ENCODE measurements at places on chromosomes 1 and 21.

GRCh38 chr1:8649027-8649426, 168.4 kb downstream of the RERE start:
- DNase-seq = peak; percentile 68

DNA sequence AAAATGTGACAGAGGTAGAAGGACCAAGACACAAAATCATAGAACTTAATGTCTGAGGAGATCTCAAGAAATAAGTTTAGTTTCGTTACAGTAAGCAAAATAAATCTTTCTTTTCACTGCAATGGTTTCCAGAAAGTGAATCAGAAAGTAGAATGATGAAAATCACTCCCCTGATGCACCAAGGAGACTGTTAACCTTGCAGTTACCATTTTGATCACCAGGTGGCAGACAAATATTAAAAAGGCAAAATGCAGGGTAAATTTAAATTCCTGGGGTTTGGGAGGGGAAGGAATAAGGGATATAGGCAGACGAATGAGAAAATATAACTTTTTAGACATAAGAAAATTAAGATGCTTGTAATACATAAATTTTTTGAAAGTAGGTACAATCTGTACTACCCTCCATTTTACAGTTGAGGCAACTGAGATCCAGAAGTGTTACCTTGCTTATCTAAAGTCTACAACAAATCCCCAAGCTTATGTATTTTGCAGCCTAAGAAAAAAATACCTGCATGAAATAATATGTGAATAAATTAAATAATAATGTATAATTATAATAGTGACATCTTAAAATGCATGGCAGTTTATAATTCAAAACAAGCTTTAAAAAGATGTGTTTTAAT, 253.2 kb downstream of the CRB1 start:
- DNase-seq = peak; percentile 38

DNA sequence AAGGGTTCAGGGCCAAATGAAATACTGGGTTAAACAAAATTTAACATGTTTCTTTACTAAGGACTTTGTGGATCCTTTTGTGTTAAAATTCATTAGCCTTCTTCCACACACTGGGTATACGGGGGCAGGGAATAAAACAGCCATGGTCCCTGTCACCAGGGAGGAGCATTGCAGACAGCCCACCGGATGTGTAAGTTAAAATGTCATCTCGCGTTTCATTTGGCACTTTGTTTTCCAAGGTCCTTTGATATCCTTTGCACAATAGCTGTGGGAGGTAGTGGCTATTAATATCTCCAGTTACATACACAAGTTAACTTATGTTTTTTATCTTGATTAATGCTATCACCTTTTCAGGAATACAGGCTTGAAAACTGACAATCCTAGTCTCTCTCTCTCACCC, 172.7 kb downstream of the BARHL2 start:
- DNase-seq = no peak

- DNase-seq = no peak
These were observed 285.0 kb downstream of the SIPA1L2 start for GRCh38 chr1:232344791-232345399.

- no peak for DNase-seq
These were observed 19.3 kb upstream of the FOXO6 start for GRCh38 chr1:41341772-41342562.

GRCh38 chr1:61012341-61012761, 70.0 kb upstream of the NFIA start:
- no peak for DNase-seq

GRCh38 chr1:213659580-213660547, 327.9 kb upstream of the PROX1 start:
- no peak for DNase-seq

DNA sequence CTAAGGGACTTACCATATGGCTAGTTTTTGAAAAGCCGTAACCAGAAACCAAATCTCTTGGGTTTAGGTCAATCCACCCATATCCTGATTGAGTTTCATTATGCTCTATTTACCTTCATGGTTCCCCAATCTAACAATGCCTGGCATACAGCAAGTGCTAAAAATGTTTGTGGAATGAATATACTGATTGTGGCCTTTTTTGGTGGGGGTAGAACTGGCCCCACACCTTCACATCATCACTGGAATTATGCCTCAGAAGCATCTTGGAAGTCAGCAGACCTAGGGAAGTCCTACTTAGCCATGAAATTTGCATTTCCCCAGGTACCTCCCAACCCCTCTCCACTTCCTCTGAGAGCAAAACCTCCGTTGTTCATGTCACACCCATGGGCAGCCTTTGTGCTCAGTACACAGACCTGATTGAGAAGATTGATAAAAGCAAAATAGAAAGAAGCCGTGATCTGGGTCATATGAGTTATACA, 17.8 kb upstream of the SLAMF1 start:
- peak; percentile 50 for DNase-seq

GRCh38 chr1:42037161-42037560, 116.0 kb upstream of the GUCA2B start:
- DNase-seq = no peak

DNA sequence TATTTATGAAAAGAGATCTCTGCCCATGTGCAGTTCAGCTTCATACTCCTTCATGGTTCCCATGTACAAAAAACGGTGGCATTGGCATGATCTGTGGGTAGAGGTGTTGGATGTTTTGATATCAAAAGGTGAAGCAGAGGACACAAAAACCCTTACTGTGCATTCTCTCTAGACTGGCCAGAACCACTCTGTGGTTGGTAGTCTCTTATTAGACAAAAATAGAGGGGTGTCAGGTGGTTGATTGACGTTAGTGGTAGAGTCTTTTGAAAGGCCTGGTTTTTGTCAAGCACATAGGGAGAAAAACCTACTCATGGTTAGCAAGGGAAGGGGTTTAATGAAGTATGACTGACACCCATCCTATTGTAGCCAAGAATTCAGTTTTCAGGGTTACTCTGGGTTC, 400.0 kb upstream of the TMPRSS15 start:
- DNase-seq = no peak

GRCh38 chr1:196207612-196208217, 400.5 kb downstream of the KCNT2 start:
- no peak for DNase-seq

GRCh38 chr1:91555821-91556531, 55.3 kb downstream of the CDC7 start:
- peak; percentile 34 for DNase-seq

GRCh38 chr1:176736015-176736414, 273.0 kb downstream of the PAPPA2 start:
- DNase-seq = no peak

- DNase-seq = peak; percentile 30
These were observed 1.9 kb upstream of the DYRK1A start for GRCh38 chr21:37364722-37365121.

- DNase-seq = no peak
These were observed 4.4 kb downstream of the HFM1 start for GRCh38 chr1:91400133-91400725.

GRCh38 chr1:244369256-244370057, 82.3 kb downstream of the ADSS2 start:
- DNase-seq = no peak

GRCh38 chr21:38380481-38381137, 117.7 kb downstream of the ERG start:
- DNase-seq = no peak

DNA sequence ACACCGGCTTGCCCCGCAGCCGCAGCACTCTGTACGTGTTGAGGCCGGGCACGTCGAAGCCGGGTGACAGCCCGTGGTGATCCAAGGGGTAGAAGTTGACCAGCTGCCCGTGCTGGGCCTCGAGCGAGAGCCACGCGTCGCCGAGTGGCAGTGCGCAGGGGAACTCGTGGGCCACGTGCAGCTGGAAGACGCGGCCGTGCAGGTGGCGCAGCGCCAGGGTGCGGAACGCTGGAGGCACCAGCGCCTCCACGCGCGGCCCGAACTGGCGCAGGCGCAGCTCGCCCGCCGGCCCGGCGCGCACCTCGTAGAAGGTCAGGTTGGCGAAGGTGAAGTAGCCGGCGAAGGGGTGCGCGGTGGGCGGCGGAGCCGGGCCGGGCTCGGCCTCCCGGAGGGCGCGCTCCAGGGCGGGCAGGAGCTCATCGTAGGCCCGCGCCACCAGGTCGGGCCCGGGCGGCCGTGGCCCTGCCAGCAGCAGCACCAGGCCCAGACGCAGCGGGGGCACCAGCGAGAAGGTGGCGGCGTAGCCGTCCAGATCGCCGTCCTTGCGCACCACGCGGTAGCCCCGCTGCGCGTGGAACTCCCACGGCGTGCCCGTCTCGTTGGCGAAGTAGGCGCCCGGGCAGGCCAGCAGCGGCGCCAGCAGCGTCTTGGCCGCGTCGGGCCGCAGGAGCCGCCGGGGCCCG, 19.5 kb downstream of the LACTBL1 start:
- no peak for DNase-seq

DNA sequence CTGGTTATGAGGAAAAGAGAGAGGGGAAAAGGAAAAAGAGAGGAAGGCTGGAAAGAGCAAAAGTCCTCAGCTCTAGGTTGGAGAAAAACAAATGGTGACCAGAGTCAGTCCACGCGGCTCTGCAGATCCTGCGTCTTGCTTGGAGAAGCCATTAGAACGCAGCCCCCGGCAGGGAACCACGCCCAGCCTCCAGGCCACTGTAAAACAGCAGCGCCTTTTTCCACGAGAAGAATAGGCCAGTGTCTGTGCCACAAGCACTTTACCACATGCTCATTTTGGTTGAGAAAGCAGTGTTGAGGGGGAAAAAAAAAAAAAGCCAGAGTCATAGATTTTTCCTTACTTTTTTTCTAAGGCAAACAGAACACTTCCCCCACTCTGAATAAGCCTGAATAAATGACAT, 846.9 kb upstream of the ADAMTS5 start:
- no peak for DNase-seq

GRCh38 chr1:975896-976683, 5.8 kb downstream of the PERM1 start:
- DNase-seq = peak; percentile 84

DNA sequence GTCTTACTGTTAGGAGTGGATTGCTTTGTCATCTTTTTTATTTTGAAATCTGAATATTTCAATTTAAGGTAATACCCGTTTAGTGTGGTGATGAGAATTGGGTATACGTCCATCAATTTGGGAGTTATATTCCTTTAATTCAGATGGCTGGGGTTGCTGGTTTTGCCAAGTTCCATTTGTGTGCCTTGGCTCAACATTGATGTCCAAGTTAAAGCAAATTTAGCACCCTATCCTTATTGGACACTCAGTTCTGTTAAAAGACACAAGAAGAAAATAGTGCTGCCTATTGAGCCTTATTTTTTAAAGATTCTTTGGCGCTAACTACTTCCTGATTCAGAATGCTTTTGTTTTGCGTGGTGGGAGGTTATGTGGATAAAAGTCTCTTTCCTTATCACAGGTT, 40.6 kb downstream of the CAMTA1 start:
- DNase-seq = no peak

GRCh38 chr1:21921100-21921875, 15.8 kb downstream of the HSPG2 start:
- DNase-seq = no peak

GRCh38 chr1:51833700-51834099, 44.8 kb downstream of the NRDC start:
- DNase-seq = no peak

DNA sequence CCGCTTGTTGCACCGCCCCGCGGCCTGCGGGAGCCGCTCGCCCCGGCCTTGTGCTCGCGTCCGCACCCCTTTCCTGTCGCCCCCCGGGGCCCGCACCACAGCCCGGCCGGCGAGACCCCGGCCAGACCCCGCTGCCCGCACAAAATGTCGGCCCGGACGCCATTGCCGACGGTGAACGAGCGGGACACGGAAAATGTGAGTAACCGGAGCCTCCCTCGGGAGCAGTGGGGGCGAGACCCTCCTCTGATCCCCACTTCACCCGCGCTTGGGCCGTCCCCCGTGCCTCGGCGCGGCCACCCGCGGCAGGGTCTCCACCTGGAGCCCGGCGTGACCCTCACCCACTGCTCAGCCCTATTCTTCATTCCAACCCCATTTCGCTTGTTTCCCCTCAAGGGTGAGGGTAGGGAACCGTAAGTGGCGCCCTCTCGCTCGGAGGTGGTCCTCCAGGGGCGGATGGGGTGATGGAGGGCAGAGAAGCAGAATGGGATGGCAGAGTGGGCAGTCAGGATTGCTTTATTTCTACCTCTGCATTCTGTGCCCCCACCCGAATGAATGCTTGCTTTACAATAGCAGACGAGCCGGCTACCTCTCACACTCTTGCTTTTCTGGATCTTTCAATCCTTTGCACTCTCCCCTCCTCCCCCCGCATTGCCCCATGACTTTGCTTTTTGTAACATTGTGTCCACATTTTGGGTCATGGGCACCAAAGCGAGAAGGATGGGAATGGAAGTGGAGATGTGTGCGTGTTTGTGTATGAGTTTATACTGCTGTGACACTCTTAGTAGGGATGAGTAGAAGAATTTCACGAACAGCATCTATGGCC, 954 bp downstream of the MARK1 start:
- peak; percentile 20 for DNase-seq

GRCh38 chr1:95013950-95014574, 58.7 kb downstream of the ALG14 start:
- DNase-seq = no peak

DNA sequence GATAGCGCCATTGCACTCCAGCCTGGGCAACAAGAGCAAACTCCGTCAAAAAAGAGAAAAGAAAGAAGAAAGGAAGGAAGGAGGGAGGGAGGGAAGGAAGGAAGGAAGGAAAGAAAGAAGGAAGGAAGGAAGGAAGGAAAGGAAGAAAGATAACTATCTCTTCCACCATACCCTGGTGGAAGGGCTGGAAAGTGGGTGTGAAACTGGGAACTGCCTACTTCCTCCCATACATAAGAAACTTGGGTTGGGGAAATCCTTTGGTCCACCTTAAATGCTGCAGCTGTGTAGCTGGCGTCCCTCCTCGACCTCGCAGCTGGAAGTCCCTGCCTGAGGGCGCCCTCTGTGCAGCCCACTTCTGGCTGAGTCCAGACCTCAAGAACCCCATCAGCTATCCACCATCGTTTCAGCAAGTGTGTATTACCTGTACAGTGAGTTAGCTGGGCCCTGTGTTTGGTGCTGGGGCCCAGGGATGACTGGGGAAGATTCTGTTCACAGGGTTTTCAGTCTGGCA, 4.6 kb upstream of the FAM167B start:
- DNase-seq = peak; percentile 47

GRCh38 chr1:114979278-114979891, 50.2 kb upstream of the TSHB start:
- peak; percentile 16 for DNase-seq

DNA sequence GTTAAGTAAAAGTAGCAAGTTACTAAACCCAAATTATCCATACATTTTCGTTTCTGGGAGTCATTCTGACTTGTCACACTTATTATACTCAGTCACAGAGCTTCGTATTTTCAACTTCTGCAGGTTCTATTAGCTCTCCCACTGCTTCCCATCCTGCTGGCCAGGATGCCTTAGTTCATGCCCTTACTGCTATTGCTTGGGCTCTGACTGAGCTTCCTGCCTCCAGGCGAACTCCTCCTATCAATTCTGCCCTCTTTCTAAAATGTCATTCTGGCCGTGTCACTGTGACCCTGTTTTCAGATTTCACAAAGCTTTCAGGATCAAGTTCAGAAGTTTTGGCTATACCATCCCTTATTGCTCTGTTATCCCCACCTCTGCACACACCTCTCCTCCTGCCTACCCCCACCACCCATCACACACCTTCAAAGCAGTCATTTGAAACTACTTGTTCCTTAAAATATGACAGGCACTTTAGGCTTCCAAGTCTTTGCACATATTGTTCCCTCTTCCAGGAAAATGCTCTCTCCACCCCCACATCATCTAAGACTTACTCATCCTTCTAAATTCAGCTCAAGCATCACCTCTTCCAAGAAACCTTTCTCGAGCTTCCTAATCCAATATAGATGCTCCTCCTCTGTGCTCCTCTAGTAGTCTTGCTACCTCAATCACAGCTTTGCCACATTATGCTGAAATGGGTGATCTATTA, 278.0 kb downstream of the BRINP2 start:
- no peak for DNase-seq

All from GM20000 (cell line).